Breast epithelium (tissue), 4 donors: ENCODE measurements at places on chromosomes 6 and 20. TPM values are rescaled to one million over a fixed set of nuclear protein-coding genes. Genes with fewer than 3 reads are reported as not detected.

MICA gene
- total RNA-seq: 14.9 TPM

DNA sequence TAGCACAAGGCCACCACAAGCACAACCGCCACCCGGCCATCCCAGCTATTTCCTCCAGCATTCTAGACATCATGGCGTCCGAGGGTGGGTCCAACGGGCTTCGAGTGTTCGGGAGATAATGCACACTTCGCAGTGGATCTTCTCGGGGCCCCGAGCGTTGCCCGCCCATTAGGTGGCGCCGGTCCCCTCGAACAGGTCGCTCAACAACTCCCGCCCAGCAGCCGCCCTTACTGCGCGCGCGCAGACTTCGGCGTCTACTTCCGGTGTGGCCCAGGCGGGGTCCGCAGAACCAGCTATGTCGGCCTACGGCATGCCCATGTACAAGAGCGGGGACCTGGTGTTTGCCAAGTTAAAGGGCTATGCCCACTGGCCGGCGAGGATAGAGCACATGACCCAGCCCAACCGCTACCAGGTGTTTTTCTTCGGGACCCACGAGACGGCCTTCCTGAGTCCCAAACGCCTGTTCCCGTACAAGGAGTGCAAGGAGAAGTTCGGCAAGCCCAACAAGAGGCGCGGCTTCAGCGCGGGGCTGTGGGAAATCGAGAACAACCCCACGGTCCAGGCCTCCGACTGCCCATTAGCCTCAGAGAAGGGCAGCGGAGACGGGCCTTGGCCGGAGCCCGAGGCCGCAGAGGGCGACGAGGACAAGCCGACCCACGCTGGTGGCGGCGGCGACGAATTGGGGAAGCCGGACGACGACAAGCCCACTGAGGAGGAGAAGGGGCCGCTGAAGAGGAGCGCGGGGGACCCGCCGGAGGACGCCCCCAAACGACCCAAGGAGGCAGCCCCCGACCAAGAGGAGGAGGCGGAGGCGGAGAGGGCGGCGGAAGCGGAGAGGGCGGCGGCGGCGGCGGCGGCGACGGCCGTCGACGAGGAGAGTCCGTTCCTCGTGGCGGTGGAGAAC is at the start of gene HDGFL1:
Gene HDGFL1 (plus strand): TSS at position 286 of the 904 bp plus-strand sequence. CDS start 10 bp downstream, at position 296.
- no peak for DNase-seq

- DNase-seq: no peak
Measured at GRCh38 chr6:156600678-156601077, 176.5 kb upstream of the ARID1B start.

NKAIN4 gene
- total RNA-seq: not detected

ADGB gene
- not detected for total RNA-seq

DNA sequence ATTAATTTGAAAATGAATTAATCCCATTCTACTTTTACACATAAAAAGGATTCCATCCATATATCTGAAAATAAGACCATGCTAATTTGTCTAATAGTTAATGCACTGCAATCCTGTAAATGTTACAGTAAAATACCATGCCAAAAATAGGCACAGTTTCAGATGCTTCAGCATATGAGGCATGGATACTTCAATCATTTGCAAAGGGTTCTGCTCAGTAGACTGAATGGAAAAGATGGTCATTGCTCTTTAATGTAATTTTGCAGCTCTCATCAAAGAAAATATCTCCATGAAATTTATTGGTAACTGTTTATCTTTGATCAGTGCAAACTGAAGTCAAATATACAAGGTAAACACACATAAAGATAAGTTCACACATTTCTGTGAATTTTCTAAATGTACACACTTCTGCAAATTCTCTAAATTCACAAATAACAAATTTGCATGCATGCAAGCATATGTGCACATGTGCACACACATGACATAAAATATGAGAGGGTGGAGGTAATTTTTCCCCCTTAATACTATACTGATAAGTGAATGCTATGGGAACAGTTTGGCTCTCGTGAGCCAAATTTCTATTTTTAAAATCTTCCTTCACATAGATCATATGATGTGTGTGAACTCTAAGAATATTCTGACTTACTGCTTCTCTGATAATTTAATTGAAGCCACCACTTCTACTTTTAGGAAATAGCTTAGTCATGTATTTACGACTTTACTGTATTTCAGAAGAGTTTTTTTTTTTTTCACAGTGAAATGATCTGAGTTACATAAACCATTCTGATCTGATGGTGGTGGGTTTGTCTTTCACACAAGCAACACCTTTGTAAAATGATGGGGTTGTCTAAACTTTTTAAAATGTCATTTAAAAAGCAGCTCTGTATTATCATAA is 996.8 kb upstream of the CITED2 start:
- DNase-seq: no peak

- DNase-seq: no peak
Measured at GRCh38 chr6:169723991-169724493, 258 bp downstream of the PHF10 start.

GRCh38 chr6:74091136-74091793 is 395.3 kb downstream of the CD109 start:
- DNase-seq: no peak

ESF1 gene
- total RNA-seq: 17.7 TPM

- DNase-seq: no peak
Measured at GRCh38 chr6:150996968-150997367, 131.5 kb downstream of the MTHFD1L start.

NOP56 gene
- 137 TPM for total RNA-seq

TGM3 gene
- total RNA-seq: not detected

GRCh38 chr6:41027799-41028560 is 11.0 kb downstream of the UNC5CL start:
- peak; percentile 82 for DNase-seq

DNA sequence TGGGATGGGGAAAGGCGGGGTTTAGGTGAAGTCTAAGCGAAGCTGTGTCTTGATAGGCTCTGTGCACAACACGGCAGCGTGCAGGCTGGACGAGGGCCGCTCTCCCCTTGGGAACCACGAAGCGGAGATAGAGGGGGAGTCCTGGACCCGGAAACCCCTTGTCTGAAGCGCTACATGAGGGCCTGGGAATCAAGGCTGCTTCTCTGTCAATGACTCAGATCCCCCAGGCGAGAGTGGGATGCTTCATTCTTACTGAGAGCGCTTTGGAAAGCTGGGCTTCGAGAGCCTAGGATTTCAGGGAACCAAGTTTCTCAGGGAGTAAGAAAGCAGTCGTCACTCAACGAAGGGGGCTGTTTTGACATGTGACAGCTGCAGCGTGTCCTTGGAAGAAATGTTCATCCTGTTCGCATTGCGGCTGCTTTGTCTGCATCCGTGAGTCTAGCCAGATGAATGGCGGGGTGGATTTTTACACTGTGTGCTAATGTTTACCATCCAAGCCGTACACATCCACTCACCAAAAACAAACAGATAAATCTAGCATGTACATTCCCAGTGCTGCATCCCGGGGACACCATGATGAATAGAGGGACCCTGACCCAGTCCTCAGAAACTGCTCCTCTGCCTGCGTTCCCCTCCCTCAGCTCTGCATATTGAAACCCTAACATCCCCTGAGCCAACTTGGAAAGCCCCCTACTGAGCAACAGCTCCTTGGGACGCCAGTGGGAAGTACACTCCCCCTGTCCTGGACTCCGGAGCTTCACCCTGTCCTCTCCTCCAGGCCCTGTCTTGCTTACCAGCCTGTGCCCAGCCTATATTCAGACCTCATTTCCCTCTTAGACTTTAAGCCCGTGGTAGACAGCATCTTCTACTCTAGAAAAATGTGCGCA is 24.5 kb upstream of the RTF2 start:
- DNase-seq: no peak

DNA sequence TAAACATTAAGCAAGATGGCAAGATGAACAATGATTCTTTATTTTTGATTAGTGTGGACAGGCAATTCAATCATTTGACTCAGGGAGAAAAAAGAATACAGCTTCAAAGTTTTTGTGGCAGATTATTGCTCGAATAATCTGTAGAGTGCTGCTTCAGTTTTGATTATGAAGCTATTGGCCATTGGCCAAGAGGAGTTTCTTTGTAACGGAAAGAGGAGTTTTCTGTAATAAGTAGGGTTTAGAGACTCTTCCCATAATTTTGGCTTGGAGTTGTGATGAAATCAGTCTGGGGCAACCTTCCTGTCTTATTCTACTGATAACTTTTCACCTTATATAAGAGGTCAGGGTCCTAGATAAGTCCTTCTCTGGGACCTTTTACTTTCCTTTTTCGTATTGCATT is 256.7 kb upstream of the RAB32 start:
- no peak for DNase-seq

SIRPD gene
- total RNA-seq: not detected

GRCh38 chr6:14055541-14055940 is 62.0 kb upstream of the CD83 start:
- no peak for DNase-seq

IL20RA gene
- total RNA-seq: 49.2 TPM

DNA sequence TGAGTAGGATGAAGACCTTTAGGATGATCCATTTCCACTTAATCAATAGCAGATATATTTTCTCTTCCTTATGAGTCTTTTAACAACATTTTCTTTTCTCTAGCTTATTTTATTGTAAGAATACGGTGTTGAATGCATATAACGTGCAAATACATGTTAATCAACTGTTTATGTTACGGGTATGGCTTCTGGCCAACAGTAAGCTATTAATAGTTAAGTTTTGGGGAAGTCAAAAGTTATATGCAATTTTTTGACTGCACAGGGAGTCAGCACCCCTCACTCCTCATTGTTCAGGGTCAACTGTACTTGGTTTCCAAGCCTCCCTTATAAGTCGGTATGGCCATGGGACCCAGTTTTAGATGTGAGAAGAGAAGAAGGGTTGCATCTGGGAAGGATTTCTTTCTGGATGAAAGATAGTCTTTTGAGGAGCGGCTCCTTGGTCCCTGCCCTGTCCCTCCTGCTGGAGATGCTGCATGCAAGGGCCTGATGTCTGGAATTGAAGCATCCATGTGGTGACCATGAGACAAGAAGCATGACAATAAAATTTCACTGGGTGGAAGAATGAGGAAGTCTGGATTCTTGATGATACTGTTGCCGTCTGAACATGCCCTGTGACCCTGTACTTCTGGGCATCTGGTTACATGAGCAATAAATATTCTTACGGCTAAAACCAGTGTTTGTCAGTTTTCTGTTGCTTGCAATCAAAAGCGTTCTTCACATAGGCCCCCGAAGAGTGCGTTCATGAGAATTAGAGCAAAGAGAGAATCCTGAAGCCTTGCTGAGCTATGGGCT is 194.7 kb upstream of the PMEPA1 start:
- no peak for DNase-seq

GRCh38 chr6:41074692-41075436 is 2.1 kb downstream of the NFYA start:
- no peak for DNase-seq

NUP153 gene
- 34.1 TPM for total RNA-seq

- DNase-seq: no peak
Measured at GRCh38 chr6:159061805-159062563, 17.2 kb upstream of the TAGAP start.

DNA sequence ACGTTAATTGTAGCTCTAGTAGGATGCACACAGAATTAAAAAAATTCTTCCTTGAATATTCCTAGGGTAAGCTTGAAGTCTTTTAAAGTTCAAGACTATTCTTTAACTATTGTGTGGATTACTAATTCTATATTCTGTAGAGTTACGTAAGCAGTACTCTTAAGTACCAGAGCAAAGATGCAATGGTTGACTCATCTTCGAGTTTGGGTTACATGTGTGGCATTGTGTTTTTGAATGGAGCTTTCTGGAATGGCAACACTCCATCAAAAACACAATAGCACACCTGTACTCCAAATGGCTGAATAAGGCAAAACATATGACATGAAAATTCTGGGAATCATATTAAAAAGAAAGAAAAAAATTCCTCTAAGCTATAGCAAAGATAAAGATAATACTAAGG is 33.5 kb upstream of the CEP162 start:
- DNase-seq: no peak

DNA sequence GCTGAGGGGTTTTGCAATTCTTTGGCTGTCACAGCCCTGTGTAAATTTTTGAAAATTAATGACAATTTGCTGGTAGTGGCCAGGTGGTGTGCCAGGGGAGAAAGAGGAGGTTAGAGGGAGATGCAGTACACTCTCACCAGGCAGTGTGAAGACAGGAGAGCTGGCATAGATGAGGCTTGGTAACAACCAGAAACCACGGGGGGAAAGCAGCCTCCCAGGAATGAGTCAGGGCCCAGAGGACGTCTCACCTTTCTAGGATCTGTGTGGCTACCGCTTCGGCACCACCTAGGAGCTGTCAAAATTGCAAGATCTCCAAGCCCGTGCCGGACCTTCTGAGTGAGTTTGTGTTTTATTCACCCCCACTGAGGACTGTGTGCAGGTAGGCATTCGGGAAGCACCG is 171.4 kb downstream of the PACRG start:
- DNase-seq: no peak

SLC32A1 gene
- not detected for total RNA-seq

GRCh38 chr6:170056278-170056711 is 234.6 kb downstream of the DLL1 start:
- peak; percentile 42 for DNase-seq

GRCh38 chr20:44571362-44571988 is 10.9 kb upstream of the PKIG start:
- no peak for DNase-seq
